ENCODE measurements at places on chromosomes 2 and 18. TPM values are rescaled to one million over a fixed set of nuclear protein-coding genes. Genes with fewer than 3 reads are reported as not detected.
A peak's percentile ranks its signal among the peaks of the same experiment; 100 is the strongest.

Gene LIMS4
- total RNA-seq: 0.47 TPM

Gene ACTG2
- not detected for total RNA-seq

Gene MC2R
- not detected for total RNA-seq

- no peak for DNase-seq
- H3K4me3 ChIP-seq: no peak overlapping the region
- H3K27me3 ChIP-seq: peaks cover 2% of the 10 kb centered on the region
- peaks cover 9% of the 10 kb centered on the region for H3K36me3 ChIP-seq
- no peaks in the 10 kb centered on the region for H3K4me1 ChIP-seq
These were observed 194.8 kb downstream of the TPGS2 start for GRCh38 chr18:36633961-36634412.

DNA sequence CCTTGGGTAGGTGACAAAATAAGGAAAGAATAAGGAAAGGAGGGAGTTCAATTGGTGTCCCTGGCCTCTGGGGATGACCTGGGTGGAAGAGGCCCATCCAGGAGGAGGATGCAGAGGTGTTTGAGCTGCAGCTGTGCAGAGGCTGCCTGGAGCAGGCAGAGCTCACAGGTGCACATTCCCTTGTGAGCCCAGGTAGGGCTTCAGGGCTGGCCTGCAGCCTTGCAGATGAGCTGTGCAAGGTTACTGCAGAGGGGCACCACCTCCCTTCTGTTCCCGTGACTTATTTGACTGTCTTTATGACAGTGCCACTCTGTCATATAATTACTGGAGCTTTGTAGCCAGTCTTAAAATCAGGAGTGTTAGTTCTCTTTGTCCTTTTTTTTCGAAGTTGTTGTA lies 263.2 kb upstream of the HS6ST1 start:
- peaks cover 3% of the 10 kb centered on the region for H3K4me1 ChIP-seq
- H3K36me3 ChIP-seq: no peaks in the 10 kb centered on the region

DNA sequence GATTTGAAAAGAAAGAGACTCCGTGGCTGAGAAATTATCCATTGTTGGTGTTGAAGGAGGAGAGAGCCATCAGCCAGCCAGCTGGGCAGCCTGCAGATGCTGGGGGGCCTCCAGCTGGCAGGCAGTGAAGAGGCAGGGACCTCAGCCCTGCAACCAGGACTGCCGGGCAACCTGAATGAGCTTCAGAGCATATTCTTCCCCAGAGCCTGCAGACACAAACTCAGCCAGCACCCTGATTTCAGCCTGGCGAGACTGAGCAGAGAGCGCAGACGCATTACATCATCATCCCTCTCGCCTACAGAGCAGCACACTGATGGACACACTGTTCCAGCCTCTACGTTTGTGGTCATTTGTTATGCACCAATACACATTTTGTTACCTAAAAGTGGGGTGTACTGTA lies 150.7 kb upstream of the RAB6C start:
- peaks cover 1% of the 10 kb centered on the region for H3K27me3 ChIP-seq
- H3K4me3 ChIP-seq: no peak overlapping the region
- no peak for DNase-seq
- peak overlapping the region; percentile 81 for H3K27ac ChIP-seq

All from glutamatergic neuron (in vitro differentiated cells).